ENCODE measurements at places on chromosomes 4 and X.

DNA sequence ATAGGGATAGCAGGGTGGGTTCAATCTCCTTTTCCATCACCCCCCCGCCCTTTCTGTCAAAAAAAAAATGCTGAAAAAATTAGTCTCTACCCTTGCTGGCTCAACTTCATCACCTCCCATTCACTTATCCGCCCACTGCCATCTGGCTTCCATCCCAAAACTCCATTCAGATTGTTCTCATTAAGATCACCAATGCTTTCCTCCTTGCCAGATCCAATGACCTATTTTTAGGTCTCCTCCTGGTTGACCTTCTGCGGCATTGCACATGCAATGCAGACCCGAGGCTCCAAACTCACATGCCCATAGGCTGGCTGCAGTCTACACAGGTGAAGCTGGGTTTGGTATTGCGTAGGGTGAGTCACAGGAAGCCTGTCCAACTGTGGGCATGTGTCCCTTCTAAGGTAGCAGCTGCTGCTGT lies 21.1 kb upstream of the STIM2 start:
- no peak for DNase-seq

DNA sequence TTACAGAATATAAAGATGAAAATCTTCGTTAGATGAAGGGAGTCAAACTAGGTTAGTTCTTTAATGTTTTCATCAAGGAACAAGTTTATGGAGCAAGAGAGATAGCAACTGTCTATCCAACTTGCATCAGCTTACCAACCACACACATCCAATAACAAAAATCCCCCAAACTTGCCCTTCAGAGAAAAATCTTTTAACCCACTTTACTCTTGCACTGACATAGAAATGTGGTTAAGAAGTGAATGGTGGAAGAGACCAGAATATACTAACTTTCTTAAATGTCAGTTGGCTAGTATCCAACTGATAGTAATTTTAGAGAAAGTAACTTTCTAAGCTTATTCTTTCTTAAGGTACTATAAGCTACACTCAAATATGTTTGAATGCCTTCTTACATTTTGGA lies 1.7 kb upstream of the RAB9A start:
- no peak for DNase-seq

DNA sequence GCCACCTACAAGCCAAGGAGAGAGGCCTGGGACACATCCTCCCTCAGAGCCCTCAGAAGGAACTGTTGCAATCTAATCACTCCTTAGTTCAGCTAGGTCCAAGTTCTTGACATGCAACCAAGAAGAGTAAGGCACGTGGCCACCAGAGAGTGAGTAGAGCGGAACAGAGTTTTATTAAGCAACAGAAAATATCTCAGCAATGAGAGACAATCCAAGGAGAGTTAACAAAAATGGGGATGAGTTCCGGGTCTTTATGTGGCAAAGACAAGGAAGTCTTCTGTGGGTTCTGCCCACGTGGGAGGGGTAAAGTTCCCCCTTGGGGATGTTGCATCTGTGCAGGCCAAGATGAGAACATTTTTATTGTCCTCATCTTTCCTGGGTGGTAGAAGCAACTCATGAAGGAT lies 38.5 kb upstream of the PROM1 start:
- DNase-seq = no peak

GRCh38 chr4:96649536-96649935 lies 809.6 kb downstream of the PDHA2 start:
- no peak for DNase-seq

DNA sequence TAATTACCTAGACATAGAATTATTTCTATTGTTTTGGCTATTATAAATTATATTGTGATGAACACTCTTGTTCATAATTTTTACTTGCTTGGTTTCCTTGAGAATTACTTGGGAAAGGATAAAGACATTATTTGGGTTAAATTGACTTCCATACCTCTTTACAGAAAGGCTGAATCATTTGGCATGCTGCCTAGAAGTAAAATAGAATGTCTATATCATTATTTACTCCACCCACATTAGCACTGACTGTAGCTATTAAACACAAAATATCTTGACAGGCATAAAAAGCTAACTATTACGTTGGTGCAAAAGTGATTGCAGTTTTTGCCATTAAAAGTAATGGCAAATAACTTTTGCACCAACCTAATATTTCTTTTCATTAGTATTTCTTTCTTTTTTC lies 29.7 kb upstream of the ADH6 start:
- no peak for DNase-seq

GRCh38 chr4:55255179-55255578 lies 90.9 kb upstream of the SRD5A3 start:
- no peak for DNase-seq

DNA sequence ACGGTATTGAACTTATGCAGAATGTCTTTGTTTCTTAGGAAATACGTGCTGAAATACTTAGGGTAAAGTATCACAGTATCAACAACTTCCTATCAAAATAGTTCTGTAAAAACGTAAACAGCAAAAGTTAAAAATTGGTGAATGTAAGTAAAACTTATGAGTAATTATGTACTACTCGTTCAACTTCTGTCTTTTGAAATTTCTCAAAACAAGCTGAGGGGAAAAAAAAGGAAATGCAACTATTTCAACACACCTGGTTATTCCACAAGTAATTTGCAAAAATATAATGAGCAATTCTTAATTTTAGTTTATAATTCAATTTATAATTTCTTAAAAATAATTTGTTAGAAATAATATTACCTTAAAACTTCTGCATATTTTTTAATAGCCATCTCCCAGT lies 8.3 kb downstream of the PPID start:
- DNase-seq = no peak

DNA sequence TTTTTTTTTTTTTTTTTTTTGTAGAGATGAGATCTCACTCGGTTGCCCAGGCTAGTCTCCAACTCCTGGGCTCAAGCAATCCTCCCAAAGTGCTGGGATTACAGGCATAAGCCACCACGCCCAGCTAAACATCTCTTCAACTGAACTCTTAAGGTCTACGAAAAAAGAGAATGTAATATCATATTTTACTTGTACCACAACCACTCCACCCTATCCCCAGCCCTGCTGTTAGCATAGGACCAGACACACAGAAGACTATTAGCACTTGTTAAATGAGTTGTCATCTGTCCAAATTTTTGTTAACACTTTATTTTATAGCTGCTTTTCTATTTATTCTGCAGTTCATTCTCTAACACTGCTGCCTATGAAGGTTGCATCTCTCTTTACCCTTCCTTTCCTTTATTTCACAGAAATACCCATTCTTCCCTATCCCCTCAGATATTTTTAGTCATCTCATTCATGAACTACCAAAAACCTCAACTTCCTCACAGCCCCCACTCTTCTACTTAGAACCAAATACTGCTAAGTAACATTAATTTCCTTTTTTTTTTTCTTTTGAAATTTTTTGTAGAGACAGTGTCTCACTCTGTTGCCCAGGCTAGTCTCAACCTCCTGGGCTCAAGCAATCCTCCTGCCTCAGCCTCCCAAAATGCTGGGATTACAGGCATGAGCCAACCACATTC lies 10.1 kb downstream of the SNX12 start:
- no peak for DNase-seq

GRCh38 chr4:118968813-118969212 lies 80.2 kb downstream of the SYNPO2 start:
- DNase-seq = no peak

DNA sequence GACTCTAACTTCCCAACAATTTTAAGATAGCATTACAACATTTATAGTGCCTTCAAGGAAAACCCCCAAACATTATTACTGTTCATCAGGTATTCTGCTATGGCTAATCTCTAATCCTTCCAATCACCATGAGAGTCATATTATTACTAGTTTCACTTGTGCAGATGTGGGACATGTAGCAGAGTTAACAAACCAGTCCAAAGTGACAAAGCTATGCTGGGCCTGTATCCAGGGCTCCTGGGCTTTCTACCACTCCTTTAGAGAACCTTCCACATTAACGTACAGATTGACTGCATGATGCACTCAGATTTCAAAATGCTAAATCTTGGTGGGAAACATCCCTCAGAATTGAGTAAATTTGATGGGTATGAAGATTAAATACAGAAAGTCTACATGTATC lies 16.4 kb downstream of the CASP3 start:
- DNase-seq = no peak

- DNase-seq = no peak
Measured at GRCh38 chr4:162938738-162939485, 227.8 kb downstream of the NAF1 start.

GRCh38 chr4:25879991-25880651 lies 17.3 kb upstream of the SEL1L3 start:
- no peak for DNase-seq

- no peak for DNase-seq
Measured at GRCh38 chr4:41281038-41281634, 24.4 kb downstream of the UCHL1 start.

DNA sequence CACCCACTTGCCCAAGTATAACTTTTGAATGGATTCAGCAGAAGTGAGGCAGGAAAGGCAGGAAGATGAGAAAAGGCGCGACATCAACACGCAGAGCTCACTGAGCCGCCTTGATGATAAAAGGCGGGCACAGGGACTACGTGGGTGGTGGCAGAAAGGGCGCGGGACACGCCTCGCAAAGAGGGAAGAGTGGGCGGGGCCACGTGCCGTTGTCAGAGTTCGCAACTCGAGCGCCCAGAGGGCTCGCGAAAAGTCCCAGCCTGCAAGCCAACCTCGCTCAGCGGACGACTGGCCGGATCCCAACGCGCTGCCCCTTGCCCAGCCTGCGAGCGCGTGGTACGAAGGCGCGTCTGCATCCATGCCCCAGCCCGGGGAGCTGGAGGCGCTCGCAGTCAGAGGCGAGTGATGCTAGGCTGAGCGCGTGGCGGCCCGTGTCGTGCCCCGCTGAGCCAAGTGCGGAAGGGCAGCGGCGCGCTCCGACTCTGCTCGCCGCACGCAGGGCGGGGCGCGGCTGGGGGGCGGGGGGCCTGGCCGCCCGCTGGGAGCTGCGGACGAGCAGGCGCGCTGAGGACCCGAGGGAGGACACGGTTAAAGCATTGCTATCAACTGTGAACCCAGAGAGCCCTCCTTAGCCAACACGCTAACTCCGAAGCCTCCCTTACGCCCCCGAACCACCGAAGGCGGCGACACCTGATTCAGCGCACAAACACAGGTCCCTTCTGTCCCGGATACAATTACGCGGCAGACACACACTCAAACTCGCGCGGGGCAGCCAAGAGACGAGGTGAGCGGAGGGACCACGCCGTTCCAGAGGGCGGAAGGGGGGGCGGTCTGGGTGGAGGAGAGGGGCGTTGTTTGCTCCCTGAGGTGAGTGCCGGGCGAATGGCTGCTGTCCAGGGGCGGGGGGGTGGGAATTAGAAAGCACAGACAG lies at the start of gene UGT8:
UGT8 (plus strand) TSS at position 617 of the 931 bp plus-strand sequence. CDS start 24,074 bp downstream, outside the sequence.
- DNase-seq = no peak

GRCh38 chr4:98262431-98262830 lies 1.2 kb downstream of the RAP1GDS1 start:
- DNase-seq = no peak

DNA sequence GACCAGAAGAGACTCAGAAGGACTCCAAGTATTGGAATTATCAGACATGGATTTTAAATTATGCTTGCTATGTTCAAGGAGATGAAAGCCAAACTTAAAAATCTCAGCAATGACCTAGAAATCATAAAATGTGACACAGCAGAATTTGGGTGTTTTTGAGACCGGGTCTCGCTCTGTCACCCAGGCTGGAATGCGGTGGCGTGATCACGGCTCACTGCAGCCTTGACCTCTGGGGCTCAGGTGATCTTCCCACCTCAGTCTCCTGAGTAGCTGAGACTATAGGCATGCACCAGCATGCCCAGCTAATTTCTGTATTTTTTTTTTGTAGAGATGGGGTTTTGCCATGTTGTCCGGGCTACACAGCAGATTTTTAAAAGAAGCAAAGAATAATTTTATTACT lies 12.7 kb downstream of the TAB3 start:
- no peak for DNase-seq

DNA sequence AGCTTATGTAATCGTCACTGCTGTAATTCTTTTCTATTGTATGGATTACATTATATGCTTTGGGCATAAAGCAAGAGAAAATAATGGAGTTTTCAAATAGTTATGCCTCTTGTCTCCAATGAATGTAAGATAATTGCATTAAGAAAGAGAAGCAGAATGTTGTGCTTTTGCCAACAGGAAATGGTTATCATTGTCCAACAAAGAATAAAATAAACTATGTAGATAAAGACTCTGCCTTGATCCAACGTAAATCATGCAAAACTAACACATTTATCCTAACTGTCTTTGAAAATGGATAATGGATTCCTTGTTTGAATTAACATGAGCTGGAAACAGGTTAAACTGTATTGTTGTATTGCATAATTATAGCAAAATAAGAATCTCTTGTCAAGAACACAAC lies 1709.0 kb downstream of the PCDH7 start:
- no peak for DNase-seq

GRCh38 chr4:53545273-53545672 lies 46.0 kb downstream of the LNX1 start:
- no peak for DNase-seq

- DNase-seq = no peak
Measured at GRCh38 chr4:35723973-35724372, 520.3 kb downstream of the ARAP2 start.

DNA sequence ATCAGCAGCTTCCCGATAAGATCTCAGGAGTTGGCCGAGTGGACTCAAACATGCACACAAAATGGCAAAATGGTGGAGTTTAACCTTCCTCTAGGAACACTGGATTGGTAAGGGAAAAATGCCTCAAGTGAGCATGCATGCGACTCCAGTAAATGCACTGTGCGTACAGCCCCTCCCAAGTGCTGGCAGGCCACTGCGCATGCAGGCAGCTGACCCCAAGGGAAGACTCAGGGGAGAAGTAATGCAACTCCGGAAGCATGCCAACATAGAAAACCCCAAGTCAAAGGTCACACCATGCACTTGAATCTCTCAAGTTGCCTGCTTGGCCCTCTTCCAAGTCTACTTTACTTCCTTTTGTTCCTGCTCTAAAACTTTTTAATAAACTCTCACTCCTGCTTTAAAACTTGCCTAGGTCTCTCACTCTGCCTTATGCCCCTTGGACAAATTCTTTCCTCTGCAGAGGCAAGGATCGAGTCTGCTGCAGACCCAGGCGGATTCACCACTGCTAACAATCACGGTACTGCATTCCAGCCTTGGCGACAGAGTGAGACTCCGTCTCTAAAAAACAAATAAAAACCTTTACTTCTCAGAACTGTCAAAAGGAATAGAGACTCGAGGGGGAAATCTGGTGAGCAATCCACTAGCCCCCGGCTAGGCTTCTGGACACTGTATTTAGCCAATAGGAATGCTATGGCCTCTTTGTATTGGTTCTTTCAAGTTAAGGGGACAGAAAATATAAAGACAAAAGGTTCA lies 33.5 kb downstream of the NYX start:
- DNase-seq = no peak

DNA sequence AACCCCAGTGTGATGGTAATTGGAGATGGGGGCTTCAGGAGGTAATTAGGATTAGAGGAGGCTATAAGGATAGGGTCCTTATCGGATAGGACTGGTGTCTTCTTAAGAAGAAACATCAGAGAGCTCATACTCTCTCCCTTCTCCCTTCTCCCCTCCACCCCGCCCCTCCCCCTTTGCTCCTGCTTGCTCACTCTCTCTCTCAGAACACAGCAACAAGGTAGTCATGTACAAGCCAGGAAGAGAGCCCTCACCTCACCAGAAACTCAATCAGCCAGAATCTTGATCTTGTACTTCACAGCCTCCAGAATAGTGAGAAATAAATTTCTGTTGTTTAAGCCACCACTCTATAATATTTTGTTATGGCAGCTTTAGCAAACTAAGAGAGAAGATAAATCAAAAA lies 4.5 kb downstream of the DDX60L start:
- no peak for DNase-seq

GRCh38 chrX:125205918-125206665 lies 113.6 kb upstream of the TEX13C start:
- DNase-seq = no peak
